T-helper 9 cell (primary cell): ENCODE measurements at places on chromosomes 12 and 14.

DNA sequence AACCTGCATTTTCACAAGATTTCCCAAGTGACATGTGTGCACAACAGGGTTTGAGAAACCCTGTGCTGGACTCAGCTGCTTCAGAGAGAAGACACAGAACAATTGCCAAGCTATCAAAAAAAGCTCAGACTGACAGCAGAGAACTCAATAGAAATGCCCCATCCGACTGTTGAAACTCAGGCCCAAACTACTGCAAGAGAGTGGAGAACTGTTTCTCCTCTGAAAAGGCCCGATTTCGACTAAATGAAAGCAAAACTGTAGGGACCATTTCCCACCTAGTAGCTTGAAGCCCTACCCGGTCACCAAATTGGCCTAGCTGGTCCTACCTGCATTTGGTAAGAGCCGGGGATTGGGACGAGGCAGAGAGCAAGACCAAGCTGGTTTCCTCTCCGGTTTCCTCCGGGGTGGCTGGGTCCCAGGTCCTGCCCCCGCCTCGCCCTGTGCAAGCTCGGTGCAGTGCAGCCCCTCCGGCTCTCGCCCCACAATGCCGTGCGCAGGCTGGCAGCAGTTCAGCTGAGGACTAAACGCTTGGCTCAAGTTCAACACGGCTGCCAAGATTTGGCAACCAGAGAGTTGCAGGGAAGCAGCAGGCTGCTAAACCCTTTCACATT lies 1180.6 kb downstream of the VRK1 start:
- DNase-seq, result peak; percentile 55

GRCh38 chr12:46958599-46959290 lies 120.7 kb upstream of the PCED1B start:
- DNase-seq, result no peak

DNA sequence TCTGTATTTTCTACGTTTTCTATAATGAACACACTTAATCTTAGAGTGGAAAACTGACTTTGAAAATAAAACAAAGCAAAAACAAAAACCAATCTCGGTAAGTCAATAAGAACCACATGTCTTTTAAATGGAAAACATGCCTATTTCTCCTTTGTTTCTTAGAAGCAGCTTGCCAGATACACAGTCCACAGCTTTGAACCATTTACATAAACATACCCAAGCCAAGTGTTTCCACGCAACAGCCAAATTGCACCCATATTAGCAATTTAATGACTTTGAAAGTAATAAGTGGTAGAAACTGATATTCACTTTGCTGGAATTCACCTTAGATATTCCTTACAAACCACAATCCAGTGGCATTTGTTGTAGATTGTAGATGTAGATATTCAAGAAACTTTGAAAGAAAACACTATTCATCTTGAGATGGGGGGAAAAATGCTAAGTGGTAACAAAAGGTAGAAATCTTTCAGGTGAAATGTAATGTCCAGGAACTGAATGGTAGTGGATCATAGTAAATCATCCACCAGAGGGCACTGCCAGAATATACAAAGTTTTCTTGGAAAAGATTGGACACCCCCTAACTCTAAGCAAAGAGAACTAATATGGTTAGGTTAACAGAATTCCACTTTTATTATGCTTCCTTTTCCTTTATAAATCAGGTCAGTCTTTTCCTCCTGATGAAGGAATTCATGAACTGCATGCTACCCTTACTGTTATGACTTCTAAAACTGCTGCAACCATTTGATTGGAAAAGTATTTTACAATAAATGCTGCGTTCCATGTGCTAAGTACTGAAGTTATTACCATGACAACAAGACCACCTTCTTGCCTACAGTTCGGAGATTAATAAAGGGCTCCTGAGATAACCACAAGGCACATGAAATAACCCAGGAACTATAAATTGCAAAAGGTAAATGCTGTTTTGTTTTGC lies 69.8 kb downstream of the RERG start:
- no peak for DNase-seq

GRCh38 chr12:88994971-88995370 lies 357.3 kb downstream of the DUSP6 start:
- DNase-seq, result no peak

DNA sequence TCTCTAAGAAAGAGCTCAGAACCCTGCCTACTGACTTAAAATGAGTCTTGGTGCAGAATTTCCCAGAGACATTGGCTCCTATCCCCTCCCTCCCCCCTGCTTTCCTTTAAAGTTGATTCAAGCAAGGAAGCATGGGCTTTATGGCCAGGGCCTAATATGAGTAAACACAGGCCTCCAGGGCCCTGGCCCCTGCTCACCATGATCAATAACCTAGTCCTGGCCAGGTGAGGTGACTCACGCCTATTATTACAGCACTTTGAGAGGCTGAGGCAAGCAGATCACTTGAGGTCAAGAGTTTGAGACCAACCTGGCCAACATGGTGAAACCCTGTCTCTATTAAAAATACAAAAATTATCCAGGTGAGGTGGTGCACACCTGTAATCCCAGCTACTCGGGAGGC lies 165.1 kb upstream of the TMCC3 start:
- no peak for DNase-seq

DNA sequence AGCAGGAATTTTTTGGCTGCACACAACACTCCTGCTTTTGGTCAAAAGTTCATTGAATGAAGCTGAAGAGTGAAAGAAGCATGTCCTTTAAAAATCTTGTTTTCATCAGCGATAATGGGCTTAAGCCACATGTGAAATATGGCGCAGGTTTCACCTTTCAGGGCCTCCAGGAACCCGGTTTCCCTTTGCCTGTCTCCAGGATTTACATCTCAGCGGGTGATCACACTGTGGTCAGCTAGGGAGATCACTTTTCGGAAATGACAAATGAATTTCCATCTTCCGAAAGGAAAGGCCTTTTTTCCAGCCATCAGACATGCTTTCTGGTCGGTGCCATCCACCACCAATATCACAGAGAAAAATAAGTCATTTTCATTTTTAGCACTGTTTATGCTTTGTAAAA lies 727.1 kb upstream of the TBX3 start:
- DNase-seq, result no peak

- DNase-seq, result no peak
Measured at GRCh38 chr14:100529561-100530031, 57.6 kb downstream of the BEGAIN start.

- DNase-seq, result no peak
Measured at GRCh38 chr12:77130193-77130592, 64.8 kb upstream of the E2F7 start.

- DNase-seq, result no peak
Measured at GRCh38 chr14:50018201-50018932, 98.0 kb downstream of the VCPKMT start.

GRCh38 chr12:51901121-51901817 lies 6.0 kb upstream of the ACVRL1 start:
- no peak for DNase-seq

- no peak for DNase-seq
Measured at GRCh38 chr12:112219195-112219594, 93.8 kb downstream of the TRAFD1 start.

GRCh38 chr12:93422050-93422449 lies 19.7 kb downstream of the UBE2N start:
- no peak for DNase-seq

- no peak for DNase-seq
Measured at GRCh38 chr12:66697404-66697803, 18.5 kb upstream of the GRIP1 start.

- DNase-seq, result no peak
Measured at GRCh38 chr12:34395056-34396005, 373.0 kb downstream of the ALG10 start.

DNA sequence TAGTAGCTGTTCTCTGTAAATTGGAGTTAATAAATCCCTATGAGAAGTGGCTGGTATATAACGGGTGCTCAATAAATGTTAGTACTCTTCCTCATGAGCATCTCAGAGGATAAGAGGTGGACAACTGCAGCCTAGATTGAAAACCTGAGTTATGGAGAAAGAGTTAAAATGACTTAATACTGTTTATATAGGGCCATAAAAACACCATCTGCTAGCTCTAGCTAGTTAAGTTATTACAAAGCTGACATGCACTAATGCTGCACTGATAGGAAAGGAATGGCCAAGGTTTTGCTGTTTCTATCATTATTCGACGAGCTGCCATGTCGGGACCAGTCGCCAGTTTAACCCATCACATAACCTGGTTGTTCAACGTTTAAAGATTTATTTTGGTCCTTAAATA lies 72.0 kb upstream of the SEL1L start:
- DNase-seq, result no peak

GRCh38 chr12:132614861-132615578 lies 3.6 kb upstream of the P2RX2 start:
- DNase-seq, result peak; percentile 77

- DNase-seq, result no peak
Measured at GRCh38 chr12:55762646-55763045, 19.7 kb downstream of the GDF11 start.

GRCh38 chr14:55781046-55781445 lies 201.0 kb downstream of the KTN1 start:
- no peak for DNase-seq
